ENCODE measurements at places on chromosomes 1 and 21.

- DNase-seq = no peak
These were observed 60.1 kb upstream of the ASB17 start for GRCh38 chr1:75992312-75992711.

DNA sequence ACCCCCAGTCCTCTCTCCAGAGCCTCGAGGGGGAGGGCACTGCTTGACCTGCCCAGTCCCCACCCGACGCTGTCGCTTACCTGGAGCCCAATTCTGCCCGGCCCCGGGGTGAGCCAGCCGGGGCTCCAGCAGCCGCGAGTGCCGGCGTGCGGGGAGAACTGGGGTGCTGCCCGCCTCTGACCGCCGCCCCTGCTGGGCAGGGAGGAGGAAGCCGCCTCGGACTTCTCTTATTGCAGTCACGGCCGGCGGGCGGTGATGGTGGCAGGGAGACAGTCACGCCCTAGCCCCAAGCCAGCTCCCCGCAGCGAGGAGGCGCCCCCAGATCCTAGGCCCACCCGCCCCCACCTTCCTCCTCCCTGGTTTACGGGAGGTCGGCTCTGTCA lies at the start of gene FGR:
Gene FGR (minus strand): TSS at position 201 of the 383 bp plus-strand sequence. CDS start 11,269 bp downstream, outside the sequence.
- DNase-seq = no peak

GRCh38 chr21:20016435-20017005 lies 981.7 kb upstream of the NCAM2 start:
- no peak for DNase-seq

- no peak for DNase-seq
These were observed 32.2 kb downstream of the SOX13 start for GRCh38 chr1:204105131-204105515.

- no peak for DNase-seq
These were observed 38.7 kb upstream of the EFHD2 start for GRCh38 chr1:15370781-15371520.

DNA sequence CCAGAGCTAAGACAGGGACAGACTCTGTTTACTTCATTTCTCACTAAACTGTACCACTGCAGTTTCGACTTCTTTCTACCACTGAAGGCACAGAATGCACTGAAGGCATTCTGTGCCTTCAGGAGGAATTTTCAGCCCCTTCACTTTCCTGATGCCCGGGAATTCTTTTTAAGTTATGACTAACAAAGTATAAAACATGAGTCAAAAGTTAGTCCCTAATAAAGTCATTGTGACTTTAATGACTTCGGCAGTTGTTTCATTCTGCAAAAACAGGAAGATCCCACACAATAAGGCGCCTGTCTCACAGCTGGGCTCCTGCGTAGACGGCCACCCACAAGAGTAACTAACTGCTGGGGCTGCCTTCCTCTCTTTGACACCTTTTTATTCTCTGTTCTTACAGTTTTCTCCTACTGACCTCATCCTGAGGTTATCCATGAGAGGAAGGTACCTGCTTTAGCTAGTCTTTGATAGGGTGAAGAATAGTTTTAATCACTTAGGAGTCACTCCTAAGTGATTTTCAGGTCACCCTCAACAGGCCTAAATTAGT lies 183.9 kb upstream of the SGIP1 start:
- DNase-seq = peak; percentile 68

DNA sequence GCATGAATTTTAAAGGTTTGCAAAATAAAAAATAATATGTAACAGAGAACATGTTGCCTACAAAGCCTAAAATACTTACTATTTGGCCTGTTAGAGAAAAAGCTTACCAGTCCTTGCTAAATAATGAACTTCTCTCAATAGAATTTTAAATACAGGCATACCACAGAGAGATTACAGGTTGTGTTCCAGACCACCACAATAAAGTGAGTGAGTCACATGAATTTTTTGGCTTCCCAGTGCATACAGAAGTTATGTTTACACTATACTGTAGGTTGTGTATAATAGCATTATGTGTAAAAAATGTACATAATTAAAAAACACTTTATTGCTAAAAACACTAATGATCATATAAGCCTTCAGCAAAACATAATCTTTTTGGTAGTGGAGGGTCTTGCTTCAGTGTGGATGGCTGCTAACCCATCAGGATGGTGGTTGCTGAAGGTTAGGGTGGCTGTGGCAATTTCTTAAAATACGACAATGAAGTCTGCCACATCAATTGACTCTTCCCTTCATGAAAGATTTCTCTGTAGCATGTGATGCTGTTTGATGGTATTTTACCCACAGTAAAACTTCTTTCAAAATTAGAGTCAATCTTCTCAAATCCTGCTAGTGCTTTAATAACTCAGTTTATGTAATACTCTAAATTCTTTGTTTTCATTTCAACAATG lies 48.6 kb downstream of the SCYL3 start:
- no peak for DNase-seq

DNA sequence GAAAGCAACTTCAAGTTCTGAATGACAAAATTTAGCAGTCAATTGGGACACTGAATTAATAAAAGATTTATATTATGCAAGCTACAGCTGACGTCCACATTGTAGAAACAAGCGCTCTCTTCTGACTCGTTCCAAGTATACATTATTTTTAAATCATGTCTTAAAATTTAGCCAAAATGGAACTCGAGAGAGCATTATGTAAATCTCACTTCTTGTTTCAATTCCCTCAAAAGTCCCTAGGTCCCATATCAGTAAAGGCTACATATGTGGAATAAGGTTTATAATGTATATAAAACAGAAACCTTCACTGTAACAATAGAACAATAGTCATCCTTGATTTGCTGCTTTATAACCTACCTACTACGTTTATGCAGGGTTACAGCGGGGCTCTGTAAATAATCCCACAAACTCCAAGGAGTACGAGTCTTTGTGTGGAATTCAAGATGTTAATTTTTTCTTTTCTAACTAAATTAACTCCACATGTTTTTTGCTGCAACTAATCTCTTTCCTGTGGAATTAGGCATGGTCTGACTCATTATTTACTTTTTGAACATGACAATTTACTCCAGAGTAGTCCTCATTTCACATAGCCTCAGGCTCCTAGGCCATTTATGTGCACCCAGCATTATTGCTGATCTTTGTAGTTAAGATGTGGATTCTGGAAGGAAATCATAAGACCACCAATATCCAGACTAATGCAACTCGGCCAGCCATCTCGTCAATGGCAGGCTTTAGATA lies 785.1 kb downstream of the LTN1 start:
- peak; percentile 89 for DNase-seq

DNA sequence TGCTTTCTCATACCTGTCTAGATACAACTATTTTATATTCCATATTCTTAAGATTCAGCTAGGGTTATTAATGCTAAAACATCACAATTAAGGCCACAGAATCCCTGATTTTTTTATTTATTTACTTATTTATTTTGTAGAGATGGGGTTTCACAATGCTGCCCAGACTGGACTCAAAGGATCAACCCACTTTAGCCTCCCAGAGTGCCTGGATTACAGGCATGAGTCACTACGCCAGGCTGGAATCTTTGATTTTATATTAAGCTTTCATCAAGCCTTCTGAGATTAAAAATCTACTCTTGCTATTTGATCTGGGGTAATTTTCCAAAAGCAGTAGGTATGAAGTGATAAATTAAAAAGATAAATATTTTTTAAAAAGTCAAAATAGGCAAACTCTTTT lies 38.9 kb downstream of the MCOLN2 start:
- DNase-seq = no peak

DNA sequence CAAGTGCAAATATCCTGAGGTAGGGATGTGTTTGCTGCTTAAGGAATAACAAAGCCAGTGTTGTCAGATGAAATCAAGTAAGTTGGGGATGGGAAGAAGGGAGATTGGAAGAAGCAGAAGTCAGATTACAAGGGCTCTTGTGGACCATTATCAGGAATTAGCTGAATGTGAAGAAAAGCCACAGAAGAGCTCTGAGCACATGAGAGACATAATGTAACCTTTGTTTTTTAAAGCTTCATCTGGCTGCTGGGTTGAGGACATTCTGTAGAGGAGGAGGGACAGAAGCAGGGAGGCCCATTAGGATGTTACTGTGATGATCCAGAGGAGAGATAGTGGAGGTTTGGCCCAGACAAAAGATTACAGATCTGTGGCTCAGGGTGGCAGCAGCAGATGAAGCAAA lies 111.7 kb downstream of the DUSP10 start:
- DNase-seq = no peak

- DNase-seq = peak; percentile 12
These were observed 569.3 kb upstream of the ZRANB2 start for GRCh38 chr1:71650119-71650518.

DNA sequence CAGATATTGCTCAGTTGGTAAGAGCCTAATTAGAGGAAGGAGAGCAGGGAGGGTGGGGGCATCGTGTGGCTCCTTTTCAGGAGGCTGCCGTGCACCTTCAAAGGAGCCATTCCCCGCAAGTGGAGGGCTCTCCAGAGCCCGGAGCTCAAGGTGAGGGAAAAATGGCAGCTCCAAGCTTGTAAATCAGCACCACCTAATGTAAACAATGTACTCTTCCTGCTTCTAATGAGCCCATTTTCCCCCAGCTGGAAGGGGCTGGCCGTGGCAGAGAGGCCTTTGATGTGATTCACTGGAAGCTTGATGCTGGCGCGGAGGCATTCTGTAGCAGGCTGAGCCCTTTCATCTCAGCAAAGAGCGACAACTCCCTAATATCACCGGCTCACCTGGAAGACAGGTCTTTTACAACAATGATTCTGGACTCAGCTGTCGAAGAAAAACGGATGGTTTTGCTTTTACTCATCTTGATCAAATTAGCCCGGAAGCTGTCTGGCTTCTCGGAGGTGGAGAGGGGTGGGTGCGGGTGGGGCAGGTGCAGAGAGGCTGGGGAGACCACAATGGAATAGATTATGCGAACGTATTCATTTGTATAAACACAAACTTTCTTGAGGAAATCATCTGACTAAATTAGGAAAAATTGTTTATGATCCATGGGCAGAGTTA lies 112.5 kb downstream of the RRAGC start:
- DNase-seq = no peak

GRCh38 chr1:238606896-238607295 lies 716.2 kb upstream of the ZP4 start:
- DNase-seq = peak; percentile 56

- DNase-seq = no peak
These were observed 3.4 kb downstream of the OR2T11 start for GRCh38 chr1:248631354-248632008.

GRCh38 chr1:110951161-110951560 lies 12.6 kb downstream of the LRIF1 start:
- no peak for DNase-seq

DNA sequence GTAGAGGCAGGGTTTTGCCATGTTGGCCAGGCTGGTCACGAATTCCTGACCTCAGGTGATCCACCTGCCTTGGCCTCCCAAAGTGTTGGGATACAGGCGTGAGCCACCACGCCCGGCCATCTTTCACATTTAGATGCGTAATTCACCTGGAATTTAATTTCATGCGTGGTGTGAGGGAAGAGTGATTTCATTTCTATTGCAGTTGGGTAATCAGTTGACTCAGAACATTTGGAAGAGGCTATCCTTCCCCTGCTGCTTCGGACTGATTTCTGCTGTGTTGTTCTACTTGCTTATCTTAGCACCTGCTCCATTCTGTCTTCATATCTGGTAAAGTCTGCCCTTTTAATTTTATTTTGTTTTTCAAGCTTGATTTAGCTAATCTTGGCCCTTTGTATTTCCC lies 19.1 kb downstream of the DIP2A start:
- no peak for DNase-seq

- DNase-seq = no peak
These were observed 14.6 kb upstream of the C1orf146 start for GRCh38 chr1:92203105-92203504.

- DNase-seq = no peak
These were observed 13.4 kb downstream of the CFAP74 start for GRCh38 chr1:1990222-1990621.

- DNase-seq = no peak
These were observed 167.9 kb upstream of the ZC3H12A start for GRCh38 chr1:37306461-37306860.

DNA sequence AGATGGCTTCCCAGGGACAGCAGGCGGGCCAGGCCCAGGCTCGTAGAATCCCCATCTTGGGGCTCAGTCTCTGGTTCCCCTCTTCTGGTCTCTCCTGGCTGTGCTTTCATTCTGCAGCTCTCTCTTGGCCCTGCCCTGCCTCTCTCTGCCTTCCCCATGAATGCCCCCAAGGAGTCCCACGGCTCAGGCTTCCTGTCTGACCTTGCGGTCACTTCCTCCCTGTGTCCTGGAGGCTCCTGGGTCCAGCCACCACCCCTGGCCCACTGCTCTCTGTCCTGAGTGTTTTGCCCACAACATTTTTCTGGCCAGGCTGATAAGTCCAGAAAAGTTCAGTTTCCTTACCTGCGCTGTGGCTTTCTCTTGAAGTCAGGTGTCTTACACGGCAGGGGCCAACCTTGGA lies 29.1 kb downstream of the PIGP start:
- DNase-seq = no peak

DNA sequence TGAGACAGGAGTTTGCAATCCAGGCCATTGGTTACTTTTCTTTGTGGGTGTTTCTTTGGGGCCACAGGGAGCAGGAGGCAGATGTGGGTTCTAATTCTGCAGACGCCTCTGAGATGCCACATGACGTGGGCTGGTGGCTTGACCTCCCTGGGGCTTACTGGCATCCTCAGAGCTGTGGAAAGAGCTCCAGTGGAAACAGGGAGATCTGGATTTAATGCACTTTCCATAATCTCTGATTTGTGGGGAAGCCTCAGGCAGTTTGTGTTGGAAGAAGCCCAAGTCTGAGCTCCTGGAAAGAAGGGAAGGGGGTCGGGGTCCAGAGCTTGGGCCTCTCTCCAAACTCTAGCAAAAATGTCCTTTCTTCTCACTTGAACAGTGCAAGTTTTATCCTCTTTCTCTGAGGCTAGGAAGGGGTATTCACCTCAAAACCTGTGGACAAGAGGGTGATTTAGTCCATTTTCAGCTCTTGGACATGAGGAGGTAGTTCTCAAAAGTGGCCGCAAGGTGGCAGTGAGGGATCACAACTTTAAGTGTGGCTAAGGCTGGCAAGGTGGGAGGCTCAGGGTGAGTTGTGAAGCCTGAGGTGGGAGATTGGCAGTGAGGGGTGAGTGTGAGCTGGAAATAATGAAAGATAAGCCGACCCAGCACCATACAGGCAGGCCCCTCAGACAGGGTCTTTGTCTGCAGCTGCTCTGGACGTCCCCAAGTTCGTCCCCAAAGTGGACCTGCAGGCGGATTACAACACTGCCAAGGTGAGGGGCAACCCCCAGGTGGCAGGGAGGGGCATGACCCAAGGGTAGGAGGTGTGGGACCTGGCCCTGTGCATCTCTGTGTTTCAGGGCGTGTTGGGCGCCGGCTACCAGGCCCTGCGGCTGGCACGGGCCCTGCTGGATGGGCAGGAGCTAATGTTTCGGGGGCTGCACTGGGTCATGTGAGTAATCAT lies 9.2 kb downstream of the IKBKE start:
- peak; percentile 80 for DNase-seq

GRCh38 chr1:225908773-225909172 lies 15.3 kb downstream of the PYCR2 start:
- DNase-seq = no peak

DNA sequence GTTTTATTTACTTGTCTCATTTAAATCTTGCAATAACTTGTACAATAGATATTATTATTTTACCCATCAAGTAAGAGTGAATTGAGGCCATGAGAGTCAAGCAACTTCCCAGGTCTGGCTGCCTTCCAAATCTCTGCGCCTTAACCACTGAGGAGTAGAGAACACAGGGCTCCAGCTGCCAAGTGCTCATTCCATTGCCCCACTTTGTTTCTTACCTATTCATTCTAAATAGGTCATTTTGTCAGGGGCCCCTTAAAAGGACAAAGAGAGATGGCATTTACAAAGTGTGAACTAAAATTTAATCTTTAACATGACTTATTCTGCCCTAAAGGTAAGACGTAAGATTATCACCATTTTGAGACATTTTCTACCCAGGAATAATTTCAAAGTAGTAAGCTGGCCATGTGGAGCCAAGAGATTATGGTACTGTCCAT lies 3.5 kb downstream of the PPP1R15B start:
- peak; percentile 75 for DNase-seq
